ENCODE measurements at places on chromosomes 16 and 17.

GRCh38 chr17:17783825-17784656 is 52.7 kb downstream of the SREBF1 start:
- DNase-seq = peak; percentile 83

- DNase-seq = no peak
These were observed 167.2 kb downstream of the CYB561 start for GRCh38 chr17:63278728-63279442.

GRCh38 chr17:61368832-61369450 is 30.7 kb upstream of the TBX2 start:
- no peak for DNase-seq

DNA sequence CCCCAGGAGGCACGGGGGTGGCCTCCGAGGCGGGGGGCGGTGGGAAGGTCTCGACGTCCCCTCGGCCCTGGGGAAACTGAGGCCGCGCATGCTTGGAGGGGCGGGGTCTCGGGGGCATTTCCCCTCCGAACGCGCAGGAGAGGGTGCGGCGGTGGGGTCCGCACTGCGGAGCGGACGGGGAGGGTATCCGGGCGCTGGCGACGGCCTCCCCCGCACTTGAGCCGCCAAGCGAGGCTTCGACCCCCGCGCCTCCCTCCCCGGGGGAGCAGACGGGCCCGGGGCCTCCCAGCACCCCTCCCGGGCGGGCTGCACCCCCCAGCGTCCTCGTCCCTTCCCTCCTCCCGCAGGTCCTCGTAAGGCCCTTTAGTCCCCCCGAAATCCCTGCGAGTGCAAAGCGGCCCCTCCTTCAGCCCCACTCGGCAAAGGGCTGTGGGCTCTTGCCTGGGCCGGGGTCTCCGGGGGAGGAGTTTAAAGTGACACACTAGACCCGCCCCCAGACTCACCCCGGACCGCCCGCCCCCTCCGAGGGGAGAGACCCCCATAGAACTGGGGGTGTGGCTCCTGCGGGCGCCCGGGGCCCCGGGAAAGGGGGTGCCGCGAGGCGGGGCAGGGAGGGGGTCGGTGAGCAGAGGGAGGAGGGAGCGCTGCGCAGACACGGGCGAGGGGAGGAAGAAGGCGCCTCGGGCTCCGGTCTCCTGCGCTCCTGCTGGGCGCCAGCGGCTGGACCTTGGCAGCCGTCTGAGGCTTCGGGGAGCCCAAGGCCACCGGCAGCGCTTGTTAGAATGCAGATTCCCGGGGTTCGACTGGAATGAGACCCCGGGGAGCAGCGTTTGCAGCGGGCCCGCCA is 632 bp downstream of the BAIAP3 start:
- DNase-seq = peak; percentile 30

- no peak for DNase-seq
These were observed 2.0 kb downstream of the CAMKK1 start for GRCh38 chr17:3890878-3891219.

DNA sequence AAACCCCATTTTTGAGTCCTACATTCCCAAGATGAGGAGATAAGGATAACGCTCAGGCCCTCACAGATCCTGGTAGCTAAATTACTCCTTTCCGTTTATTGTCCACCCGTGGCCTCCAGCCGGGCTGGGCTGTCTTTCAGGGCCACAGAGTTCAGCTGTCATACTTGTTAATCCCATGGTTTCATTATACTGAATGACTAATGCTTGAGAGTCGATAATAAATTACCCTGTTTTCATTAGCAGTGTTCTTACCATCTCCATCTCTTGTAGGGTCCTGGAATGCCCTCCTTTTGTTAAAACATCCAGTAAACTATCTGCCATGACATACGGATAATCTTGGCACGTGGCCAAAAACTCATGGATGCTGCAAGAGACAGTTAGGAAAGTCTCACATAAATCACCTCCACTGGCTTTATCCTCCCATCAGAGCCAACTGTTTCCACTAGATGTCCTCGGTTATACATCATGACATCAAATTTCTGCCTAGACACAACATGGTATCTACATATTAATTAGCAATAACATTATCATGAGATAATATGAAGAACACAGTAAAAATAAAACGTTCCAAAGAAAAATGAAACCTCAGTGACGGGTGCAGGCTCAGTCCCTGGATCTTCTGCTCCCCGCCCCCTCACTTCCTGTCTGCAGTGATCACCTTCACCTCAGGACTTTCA is 45.3 kb downstream of the BRD7 start:
- DNase-seq = peak; percentile 26

DNA sequence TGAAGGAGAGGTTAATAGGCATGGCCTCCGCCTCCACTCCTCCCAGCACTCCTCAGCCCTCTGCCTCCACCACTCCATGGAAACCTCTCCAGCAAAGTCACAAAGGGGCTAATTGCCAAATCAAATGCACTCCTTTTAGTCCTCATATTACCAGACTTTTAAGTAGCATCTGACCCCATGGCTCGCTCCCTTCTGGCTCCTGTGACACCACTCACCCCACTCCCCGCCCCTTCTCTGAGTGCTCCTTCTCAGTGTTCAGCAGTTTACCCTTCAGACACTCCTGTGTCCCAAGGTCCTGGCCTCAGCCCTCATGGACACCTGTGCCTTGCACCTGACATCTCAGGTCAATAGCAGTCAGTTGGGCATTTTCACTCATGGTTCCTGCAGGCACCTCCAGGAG is 243.5 kb upstream of the CCL2 start:
- no peak for DNase-seq

GRCh38 chr17:18919963-18920362 is 32.0 kb upstream of the SLC5A10 start:
- DNase-seq = peak; percentile 5

DNA sequence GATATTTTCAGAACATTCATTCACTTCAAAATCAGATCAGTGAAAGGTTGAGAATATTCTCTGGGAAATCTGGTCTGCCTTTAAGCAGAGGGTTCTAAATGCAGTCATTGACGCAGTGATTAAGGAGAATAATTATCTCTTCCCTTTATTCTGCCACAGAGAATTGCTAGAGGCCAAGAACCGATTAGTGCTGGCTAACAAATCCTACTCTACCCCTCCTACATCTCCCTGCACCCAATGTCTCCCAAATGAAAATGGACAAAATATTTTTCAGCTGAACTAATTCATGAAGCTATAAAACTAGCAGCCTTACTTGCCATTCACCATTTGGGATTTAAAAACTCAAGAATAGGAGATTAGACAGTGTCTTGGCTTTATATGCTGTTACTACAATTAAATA is 185.5 kb upstream of the SOX9 start:
- no peak for DNase-seq

- DNase-seq = no peak
These were observed 228.8 kb downstream of the CDH11 start for GRCh38 chr16:64892835-64893785.

DNA sequence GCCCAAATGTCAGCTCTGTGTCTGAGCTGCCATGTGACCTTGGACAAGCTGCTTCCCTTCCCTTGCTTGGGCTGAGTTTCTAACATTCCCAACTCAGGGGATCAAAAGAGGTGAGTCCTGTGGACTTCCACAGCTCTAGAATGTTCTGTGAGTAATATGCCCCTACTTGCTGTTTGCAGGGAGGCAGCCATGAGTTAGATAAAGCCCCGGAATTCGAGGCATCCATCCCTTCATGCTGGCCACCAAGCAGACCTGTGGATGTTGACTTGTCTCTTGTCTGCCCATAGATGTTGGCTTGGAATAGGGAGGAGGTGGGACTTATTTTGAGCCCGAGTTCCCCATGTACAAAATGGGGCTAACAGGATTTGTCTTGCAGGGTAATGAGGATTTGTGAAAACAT is 36.2 kb downstream of the KSR1 start:
- DNase-seq = no peak

DNA sequence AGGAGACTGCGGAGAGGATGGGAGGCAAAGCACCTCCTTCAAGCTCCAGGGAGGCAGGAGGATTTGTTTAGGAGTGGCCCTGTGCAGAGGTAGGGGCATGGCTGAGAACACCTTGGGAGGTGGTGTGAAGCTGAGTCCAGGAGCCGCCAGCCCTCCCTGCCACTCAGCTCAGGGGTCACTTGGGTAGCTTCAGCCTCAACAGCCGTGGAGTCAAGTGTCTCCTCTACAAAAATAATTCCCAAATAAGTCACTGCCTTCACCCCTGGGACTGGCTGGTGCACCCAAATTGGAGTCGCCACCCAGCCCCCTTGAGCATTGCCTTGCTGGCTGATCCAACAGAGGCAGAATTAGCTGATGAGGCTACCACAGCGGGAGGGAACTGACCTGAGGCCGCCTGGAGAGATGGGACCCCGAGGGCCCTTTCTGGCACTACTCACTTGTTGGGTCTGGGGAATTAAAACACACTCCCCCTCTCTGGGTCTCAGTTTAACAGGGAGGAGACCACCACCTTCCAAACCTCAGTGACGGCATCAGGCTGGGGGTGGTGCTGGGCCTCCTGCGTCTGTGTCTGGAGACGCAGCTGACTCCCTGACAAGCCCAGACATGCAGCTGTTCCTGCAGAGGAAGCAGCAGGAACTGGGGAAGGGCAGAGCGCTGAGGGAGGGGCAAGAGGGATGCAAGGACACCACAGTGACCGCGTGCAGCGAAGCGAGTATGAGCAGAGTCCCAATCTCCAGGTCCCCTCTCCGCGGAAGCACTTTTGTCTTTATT is 87.9 kb upstream of the TOB1 start:
- DNase-seq = no peak

- DNase-seq = no peak
These were observed 38.7 kb downstream of the TIMM22 start for GRCh38 chr17:1035546-1036170.

GRCh38 chr16:57614536-57614935 is 13.9 kb upstream of the ADGRG1 start:
- DNase-seq = no peak

DNA sequence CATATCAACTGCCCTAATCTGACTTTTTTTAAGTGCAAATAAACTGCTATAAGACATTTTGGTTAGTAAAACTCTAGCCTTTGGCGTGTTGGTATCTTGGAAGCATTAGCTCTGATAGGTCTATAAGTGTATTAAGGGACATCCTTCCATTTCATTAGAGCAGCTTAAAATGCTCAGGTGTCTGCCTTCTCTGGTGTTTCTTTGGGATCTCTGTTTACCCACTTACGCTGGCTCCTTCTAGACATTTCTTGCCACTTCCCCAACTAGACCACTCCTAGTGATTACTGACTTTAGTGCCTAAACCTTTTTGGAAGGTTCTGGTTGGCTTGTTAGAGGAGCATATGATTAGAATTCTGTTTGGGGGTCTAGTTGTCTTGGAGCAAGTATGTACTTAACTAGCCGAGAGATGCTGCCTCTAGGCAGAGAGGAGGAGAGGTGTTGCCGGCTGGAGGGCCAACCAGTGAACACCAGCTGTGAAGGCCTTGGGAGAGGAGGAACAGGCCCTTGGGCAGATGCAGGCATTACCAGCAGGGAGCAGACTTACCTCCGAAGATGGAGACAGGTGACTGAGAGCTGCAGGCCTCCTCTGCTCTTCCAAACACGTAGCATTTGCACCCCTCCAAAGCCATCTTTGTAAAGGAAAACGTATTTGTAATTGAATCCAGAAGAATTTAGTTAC is 15.2 kb upstream of the CLEC18C start:
- DNase-seq = no peak

DNA sequence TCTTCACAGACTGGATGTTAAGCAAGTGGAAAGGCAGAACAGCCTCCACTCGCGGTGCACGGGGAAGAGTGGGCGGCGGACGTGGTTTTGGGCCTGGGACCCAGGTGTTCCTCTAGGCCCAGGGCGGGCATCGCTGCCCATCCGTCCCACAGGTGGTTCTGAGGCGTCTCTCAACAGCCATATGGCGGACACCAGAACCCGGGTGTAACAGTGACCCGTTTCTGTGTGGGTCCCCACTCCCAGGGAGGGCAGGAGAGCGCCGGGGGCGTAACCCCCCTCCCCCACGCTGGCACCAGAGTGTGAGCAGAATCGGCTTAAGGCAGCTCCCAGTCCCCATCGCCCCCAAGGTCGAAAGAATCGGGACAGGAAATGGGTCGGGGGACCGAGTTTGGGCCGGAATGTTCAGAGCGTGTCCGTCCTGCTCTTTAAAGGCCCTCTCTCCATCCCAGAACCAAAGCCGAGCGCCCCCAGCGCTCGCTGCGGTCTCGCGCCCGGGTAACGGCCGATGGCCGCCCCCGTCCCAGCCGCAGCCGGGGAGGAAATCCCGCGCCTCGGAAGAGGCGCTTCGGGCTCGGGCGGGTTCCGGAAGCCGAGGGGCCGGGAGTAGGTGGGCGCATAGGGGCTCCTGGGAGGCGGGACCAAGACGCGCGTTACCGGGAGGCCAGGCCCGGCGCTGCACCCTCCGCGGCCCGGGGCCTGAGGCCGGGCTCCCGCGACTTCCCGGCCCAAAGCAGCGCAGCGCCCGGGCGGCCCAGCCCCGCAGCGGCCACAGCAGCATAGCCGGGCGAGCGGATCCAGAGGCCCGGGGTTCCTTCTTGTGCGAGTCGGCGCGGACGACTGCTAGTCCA is at the start of gene TK2:
TSS of gene TK2 (minus strand) at position 839 of the 848 bp plus-strand sequence. CDS start at position 778, 61 bp downstream.
- peak; percentile 63 for DNase-seq

DNA sequence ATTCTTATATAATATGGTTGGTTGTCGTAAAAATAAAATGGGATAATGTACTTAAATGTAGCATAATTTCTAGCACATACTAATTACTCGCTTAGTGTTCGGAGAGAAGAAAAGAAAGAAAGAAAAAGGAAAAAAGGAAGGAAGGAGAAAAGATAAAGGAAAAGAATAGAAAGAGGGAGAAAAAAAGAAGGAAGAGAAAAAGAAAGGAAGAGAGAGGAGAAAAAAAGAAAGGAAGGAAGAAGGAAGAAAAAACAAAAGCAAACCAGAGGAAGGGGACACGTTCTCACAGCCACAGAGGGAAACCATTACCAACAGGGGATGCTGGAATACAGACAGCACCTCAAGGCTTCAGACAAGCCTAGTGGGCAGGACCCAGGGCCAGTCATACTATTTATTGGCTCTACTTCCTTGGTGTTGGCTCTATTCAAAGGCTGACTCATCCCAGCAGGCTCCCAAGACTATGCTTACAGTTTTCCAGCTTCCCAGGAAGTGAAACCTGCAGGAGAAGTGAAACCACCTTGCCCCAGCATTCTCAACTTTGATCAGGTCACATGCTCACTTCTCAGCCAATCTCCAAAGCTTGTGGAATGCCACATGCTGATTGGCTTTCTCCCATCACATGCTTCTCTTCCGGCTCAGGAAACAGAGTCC is 273.5 kb upstream of the IRX5 start:
- DNase-seq = no peak

GRCh38 chr17:77783991-77784820 is 174.3 kb upstream of the TNRC6C start:
- peak; percentile 29 for DNase-seq

GRCh38 chr17:6867849-6868248 is 36.3 kb upstream of the TEKT1 start:
- no peak for DNase-seq

DNA sequence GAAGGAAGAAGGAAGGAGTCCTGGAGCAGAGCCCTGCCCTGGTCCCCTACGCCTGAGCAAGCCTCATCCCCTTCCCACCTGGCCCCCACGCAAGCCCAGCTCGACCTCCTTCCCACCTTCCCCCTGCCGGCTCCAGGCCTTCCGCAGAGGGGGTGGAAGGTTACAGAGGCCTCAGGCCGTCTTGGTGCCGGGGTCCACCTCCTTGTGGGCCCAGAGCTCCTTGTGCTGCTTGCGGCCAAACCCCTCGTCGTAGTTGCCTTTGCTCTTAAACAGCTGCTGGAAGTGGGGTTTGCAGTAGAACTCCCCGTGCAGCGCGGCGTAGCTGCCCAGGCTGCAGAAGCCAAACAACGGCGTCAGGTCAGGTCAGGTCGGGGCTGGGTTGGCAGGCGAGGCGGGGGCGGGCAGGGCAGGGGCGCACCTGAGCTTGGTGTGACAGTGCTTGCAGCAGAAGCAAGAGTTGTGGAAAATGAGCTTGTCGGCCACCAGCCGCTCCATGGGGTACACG is 1.5 kb downstream of the LIMD2 start:
- no peak for DNase-seq

Measured in RPMI8226 (cell line).